ENCODE measurements at places on chromosomes 5 and 9.

- no peak for DNase-seq
Observed at GRCh38 chr5:157143127-157143971, 684 bp upstream of the MED7 start.

GRCh38 chr9:136512651-136513071, 29.8 kb upstream of the SEC16A start:
- DNase-seq, result no peak

DNA sequence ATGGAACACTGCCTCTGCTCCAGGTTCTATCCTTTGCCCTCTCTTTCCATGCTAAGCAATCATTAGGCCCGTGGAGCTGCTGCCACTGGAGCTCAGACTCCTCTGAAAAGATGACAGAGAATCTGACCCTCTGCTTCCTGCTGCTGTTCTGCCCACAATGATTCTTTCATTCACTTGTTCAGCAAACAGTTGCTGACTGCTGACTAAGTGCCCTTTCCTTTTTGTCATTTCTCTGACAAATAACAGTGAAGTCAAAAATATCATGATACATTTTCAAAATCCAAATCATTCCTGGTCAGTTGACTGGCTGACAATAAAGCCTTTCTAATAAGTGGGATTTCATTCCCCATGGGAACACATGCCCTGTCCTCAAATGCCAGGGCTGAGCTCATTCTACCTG, 110.1 kb downstream of the SIL1 start:
- no peak for DNase-seq

- DNase-seq, result no peak
Observed at GRCh38 chr9:34957492-34958410, at the start of gene PHF24. PHF24 (plus strand) TSS chr9:34958285; CDS start chr9:34971299, 13,014 bp downstream.

DNA sequence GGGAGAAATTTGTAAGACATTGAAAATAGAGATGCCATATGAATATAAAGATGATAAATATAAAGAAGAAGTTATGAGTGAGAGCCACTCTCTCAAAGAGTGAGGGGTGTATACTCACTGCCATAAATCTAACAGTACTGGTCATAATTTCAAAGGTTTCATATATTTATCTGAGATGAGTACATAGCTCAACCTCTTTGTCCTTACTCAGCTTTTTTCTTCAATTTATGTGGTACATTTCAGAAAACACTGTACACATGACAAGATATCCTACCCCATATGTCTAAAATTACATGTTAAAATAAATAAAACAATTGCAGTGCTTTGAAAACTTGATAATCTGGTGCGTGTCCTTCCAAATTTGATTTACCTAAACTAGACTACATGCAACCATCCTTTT, 5.2 kb upstream of the MCC start:
- DNase-seq, result no peak

DNA sequence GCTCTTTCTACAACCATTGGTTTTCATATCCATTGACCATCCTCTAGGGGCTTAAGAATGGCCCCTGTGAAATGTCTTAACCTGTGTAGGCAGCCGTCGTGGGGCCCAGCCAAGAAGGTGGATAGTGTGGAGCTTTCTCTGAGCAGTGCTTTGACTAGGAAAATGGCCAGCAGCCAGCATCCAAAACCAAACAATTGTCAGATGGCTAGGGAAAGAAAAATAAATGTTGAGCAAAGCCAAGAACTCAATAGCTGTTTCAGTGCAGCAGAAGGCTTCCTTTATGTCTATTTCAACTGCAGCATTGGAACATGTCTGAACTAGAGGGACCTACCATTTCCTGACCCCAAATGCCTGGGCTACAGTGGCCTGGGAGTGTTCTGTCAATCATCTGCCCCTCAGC, 374.9 kb downstream of the TLE4 start:
- DNase-seq, result no peak

Data from SK-N-MC (cell line).